Bladder microvascular endothelial cell (primary cell): ENCODE measurements at places on chromosomes 12 and 14. TPM values are rescaled to one million over a fixed set of nuclear protein-coding genes. Genes with fewer than 3 reads are reported as not detected.

Gene TAS2R46
- 1.5 and 6.5 TPM in 2 replicates for total RNA-seq

Gene ACSM4
- total RNA-seq, result not detected in 2 replicates

Gene PTCSC3
- total RNA-seq, result not detected in 2 replicates

Gene NOP9
- total RNA-seq, result 18.5 and 29.8 TPM in 2 replicates

Gene PLCZ1
- not detected in 2 replicates for total RNA-seq

Gene KRT79
- total RNA-seq, result not detected in 2 replicates

Gene KCNJ8
- 0.16 TPM in 1 of 2 replicates, not detected in the other for total RNA-seq

Gene OR4K15
- total RNA-seq, result not detected in 2 replicates

Gene LDHB
- 468 and 482 TPM in 2 replicates for total RNA-seq

Gene BRI3BP
- total RNA-seq, result 2.9 and 6.3 TPM in 2 replicates
